ENCODE measurements at places on chromosomes 4 and X.

DNA sequence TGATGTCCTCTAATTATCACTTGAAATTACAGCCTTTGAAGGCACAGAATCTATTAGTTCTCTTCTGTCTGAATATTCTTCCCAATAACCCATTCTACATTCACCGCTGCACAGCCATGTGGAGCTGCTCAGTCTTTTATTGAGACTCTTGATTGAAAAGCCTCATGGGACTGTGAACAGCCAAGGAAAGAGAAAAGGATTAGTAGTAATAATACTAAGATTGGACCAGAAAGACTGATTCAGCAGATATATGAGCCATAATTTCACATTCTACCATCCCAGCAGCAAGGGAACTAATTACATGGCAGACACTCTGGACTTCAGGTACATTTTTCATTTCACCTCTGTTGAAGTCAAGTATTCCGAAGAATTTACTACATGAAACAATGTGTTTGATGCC is 2471.7 kb downstream of the ARAP2 start:
- DNase-seq: no peak

DNA sequence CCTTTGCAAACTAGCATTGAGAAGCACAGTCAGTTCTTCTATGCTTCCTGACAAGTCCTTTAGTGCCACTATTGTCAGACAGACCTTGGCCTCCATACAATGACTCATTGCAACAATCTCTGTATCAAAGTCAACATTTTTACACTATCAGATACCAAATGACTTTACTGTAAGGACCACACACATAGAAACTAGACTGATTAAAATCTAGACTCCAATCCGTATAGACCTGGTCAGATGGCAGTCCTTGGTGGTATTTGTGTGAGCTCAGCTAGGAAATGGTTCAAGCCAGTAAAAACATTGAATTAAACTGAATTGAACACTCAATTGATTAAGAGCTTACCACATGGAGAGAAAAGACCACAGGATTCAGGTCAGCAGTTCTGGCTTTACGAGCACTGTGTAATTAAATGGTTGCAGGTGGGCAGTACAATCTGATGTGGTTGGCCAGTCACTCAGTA is 549.8 kb upstream of the LCORL start:
- no peak for DNase-seq

GRCh38 chr4:30718021-30718542 is 2.1 kb upstream of the PCDH7 start:
- DNase-seq: peak; percentile 33

- DNase-seq: no peak
These were observed 85.2 kb downstream of the ACOX3 start for GRCh38 chr4:8355306-8355705.

GRCh38 chrX:40411340-40412111 is 169.2 kb upstream of the ATP6AP2 start:
- no peak for DNase-seq

DNA sequence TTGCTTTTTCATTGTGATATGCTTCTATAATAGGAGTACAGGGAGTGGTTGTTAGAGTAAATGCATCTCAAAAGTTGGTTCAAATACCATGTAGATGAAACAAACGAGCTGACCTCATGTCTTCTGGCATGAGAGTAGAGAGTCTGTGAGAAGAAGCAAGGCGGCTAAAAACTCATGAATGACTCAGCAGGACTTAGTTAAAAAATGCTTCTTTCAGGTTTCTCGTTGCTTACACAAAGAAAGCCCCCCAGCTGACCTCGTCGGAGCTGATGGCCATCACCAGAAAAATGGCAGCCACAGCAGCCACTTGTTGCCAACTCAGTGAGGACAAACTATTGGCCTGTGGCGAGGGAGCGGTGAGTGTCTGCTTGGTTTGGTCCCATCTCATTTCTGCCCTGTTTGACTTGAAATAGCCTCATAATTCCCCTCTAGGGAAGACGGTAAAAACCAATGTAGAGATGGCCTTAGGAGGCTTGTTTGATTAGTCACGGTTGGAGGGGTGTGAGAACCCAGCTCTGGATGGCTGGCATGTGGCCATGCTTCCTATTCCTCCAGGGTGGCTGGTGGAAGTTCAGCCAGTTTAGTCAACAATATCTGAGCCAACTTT is 14.5 kb downstream of the AFP start:
- no peak for DNase-seq

DNA sequence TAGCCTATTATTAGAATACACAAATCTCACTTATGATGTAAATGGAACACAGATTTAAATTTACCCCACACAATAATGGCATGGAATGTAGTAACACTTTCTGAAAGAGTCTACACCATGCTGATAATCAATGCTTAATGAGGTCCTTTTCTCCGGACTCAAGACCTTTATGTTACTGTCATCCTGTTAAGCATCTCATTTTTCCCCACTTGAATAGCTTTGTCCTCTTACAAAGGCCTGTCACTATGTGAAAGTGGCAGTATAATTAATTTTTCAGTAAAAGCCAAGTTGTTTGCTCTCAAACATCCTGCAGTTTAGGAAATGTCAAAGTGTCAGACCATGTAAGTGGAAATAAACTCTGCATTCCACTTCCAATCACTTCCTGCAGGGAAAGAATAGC is 96.4 kb downstream of the GPC3 start:
- DNase-seq: no peak

GRCh38 chr4:26964512-26964911 is 103.9 kb downstream of the STIM2 start:
- no peak for DNase-seq

Data from HEK293T (cell line).